ENCODE measurements at places on chromosomes 4 and X.

- no peak for DNase-seq
Measured at GRCh38 chr4:182093935-182094334, 149.3 kb upstream of the TENM3 start.

GRCh38 chr4:89152972-89153371 is 41.6 kb downstream of the TIGD2 start:
- DNase-seq: no peak

GRCh38 chr4:74362347-74362746 is 2.6 kb upstream of the EREG start:
- no peak for DNase-seq

GRCh38 chrX:119406776-119407175 is 7.6 kb downstream of the SLC25A43 start:
- DNase-seq: no peak

GRCh38 chrX:12844319-12844718 is 22.6 kb upstream of the TLR7 start:
- DNase-seq: no peak
